ENCODE measurements at places on chromosomes 1 and 21.

GRCh38 chr1:36722871-36723270 lies 240.2 kb upstream of the CSF3R start:
- DNase-seq = no peak

DNA sequence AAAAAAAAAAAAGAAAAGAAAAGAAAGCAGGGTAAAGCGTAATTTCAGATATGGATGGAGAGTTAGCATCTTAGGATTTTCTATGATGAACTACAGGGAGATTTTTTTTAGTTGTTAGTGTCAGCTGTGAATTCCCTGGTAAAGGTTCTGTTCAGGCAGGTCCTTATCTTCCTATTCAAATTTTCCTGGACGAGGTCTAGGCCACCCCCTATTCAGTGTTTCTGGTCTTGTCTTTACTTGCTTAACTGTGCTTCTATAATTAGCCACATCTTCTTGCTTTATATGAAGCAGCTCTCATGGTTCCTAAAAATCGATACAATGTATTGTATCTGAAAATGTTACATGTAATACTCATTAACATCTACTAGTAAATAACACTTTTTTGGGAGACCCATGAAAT lies 157.8 kb downstream of the LHX8 start:
- no peak for DNase-seq

GRCh38 chr1:161229896-161230295 lies 4.0 kb downstream of the TOMM40L start:
- no peak for DNase-seq

GRCh38 chr1:228101614-228101993 lies 1.5 kb downstream of the C1orf35 start:
- DNase-seq = no peak

DNA sequence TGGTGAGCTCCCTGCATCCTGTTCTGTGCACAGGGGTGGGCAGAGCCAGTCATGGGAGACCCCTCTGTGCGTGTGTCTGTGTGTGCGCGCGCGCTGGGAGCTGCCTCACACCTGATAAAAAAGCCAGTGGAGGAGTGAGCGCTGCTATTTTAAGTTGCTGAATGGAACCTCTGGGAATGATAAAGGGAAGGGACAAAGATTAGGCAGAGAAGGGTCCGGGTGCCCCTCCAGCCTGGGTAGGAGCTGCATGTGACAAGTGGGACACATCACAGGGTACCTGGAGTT lies 847 bp downstream of the ADORA1 start:
- no peak for DNase-seq

DNA sequence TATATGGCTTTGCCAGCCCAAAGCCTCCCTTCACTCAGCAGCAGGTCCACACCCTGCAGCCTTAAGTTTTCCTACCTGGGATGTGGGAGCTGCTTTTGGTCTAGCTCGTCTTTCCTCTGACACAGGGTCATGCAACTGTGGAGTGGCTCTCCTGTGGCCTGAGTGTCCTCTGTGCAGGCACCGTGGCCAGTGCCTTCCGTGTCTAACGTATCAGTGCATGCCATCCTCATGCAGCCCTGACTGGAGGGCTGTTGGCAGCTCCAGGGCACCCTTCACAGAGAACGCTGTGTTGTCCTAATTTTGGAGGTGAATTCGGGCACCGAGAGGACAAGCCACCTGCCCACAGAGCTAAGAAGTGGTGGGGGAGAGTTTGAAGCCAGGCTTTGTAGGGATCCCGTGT lies 25.7 kb upstream of the C1orf174 start:
- no peak for DNase-seq
